ENCODE measurements at places on chromosomes 5 and 9.

DNA sequence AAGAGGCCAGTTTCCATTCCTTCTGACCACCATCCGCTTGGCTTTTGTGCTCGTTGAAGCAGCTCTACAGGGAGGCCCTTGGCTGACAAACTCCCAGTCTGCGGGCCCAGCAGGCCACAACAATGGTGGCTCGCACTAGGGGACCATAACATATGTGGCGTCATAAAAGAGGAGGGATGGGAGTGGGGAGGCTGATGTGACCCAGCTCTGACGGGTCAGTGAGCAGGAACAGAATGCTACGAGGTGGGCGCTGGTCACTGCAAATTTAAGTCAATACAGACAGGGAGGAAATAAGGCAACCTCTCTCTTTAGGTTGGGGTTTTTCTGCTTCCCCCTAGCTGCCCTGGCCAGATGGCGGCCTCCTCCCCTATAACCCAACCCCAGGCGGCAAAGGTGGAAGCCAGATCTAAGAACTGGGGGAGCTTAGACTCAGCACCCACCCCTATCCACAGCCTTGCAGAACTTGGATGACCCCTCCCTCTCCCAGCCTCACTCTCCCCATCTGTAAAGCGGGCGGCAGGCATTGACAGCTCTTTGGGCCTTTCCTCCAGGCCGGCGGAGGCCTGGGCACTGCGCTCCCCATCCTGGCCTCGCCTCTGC is 778 bp downstream of the FRRS1L start:
- no peak for DNase-seq

DNA sequence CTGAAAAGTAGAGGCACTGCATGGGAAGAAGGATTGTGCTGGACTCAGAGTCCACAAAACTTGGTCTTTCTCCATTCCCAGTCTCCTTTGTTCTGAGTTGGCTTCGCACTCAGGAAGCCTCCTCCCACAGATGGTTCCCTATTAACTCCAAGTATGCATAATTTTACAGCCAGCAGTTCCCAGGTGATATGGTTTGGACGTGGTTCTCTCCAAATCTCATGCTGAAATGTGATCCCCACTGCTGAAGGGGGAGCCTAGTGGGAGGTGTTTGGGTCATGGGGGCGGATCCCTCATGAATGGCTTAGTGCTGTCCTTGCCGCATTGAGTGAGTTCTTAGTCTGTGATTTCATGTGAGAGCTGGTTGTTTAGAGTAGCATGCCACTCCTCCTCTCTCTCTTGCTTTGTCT is 86.6 kb downstream of the FEM1C start:
- DNase-seq, result no peak

GRCh38 chr9:14133394-14133793 is 180.5 kb downstream of the NFIB start:
- no peak for DNase-seq

DNA sequence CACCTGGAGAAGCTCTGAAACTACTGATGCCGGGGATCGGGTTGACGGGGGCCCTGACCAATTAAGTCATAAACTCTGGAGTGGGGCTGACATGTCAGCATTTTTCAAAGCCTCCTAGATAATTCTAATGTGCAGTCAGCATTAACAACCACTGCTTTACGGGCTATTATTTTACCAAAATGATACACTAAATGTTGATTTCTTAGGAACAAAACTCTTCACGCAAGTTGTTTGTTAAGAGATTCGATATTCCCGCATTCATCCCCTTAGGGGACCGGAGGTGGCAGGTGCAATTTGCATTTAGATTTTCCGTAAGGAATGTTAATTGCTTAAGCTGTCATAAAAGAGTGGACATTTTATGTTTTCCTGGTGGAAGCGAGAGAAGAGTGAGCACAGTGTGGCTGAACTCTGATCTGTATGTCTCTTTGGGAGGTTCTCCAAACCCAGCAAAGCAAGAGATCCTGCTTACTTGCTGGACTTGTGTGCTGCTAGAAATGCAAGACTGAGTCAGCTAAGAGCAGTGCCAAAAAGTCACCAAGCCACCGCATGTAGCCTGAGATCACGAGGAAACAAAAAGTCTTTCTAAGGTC is 77.6 kb downstream of the UGCG start:
- no peak for DNase-seq

GRCh38 chr5:169921949-169922348 is 58.3 kb downstream of the INSYN2B start:
- DNase-seq, result no peak

- no peak for DNase-seq
These were observed 117.9 kb upstream of the NR5A1 start for GRCh38 chr9:124625087-124625486.

- DNase-seq, result no peak
These were observed 1.5 kb upstream of the NPM1 start for GRCh38 chr5:171386006-171386671.

DNA sequence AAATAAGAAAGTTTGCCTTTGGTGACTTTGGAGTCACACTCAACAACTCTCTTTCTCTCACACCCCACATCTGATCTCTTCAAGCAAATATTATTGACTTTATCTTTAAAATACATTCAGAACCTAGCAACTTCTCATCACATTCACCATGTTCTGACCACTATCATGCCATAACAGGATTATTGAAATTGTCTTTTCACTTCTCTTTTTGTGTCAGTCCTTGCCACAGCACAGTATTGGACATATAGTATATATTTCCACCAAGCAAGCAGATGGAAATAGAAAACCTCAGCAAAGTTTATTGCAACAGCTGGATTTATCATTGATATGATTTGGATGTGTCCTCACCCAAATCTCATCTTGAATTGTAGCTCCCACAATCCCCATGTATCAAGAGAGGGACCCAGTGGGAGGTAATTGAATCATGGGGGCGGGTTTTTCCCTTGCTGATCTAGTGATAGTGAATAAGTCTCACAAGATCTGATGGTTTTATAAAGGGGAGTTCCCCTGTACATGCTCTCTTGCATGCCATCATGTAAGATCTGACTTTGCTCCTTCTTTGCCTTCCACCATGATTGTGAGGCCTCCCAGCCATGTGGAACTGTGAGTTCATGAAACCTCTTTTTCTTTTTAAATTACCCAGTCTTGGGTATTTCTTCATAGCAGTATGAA is 26.9 kb upstream of the ITGA1 start:
- DNase-seq, result no peak

Data from CD14-positive monocyte (primary cell).